ENCODE measurements at places on chromosomes 3 and 15.

DNA sequence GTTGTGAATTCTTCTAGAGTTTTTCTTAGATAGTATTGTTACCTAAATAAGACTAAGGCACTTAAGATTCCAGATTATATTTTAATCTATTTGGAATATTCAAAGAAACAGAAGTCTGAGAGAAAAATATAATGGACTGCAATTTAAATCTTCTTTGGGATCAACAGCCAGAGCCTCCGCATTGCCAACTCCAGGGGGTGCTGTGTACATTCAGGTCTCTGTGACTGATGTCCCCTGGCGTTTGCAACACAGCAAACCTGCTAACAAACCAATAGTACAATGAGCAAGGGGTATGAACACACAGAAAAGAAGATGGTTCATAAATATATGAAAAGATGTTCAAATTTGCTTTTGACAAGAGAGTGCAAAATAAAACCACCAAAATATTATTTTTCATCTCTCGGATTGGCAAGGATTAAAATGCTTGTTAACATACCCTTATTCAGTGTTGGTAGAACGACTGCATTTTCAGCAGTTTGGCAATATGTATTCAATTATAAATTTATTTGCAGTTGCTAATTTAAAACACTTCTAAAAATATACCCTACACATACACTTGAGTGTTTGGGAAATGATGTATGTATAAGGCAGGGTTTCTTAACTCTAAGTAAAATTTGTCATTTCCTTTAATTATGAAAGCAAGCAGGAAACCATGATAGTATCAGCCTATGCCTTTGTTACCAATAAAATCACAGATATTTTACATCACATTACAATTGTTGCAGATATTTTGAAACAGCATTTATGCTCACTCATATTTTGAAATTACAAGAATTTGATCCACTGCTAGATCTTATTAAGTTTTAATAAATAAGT is 16.1 kb upstream of the TM4SF1 start:
- DNase-seq = no peak

GRCh38 chr3:154973851-154974250 is 106.3 kb upstream of the MME start:
- DNase-seq = no peak

DNA sequence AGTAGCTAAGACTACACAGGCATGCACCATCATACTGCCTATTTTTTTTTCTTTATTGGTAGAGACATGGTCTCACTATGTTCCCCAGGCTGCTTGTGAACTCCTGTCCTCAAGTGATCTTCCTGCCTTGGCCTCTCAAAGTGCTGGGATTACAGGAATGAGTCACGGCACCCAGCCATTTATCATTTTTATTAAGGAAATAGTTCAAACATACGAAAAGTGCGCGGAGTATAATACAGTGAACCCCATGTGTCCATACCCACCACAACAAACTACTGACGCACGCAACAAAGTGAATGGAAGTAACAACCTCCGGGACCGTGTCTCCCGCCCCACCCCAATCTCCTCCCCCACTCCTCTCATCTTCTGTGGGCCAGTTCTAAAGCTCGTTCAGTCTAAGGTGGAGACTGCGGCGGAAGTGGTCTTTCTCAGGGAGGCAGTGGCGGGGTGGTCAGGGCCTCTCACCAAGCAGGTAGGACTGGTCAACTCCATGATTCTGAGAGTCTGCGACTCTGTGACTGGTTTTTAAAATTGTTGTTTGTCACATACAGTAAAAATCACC is 42.1 kb downstream of the DNAJB8 start:
- DNase-seq = no peak

- DNase-seq = no peak
Measured at GRCh38 chr3:52051444-52051843, 4.9 kb downstream of the DUSP7 start.

GRCh38 chr3:153349108-153349499 is 187.1 kb downstream of the RAP2B start:
- DNase-seq = no peak

- DNase-seq = no peak
Measured at GRCh38 chr3:13883681-13884080, 3.8 kb upstream of the WNT7A start.

Data from stimulated activated CD4-positive, alpha-beta T cell treated with anti-CD3 and anti-CD28 coated beads, Interleukin-1b, Interleukin-23, amount 100 ng/mL, for 1 hour (primary cell).